ENCODE measurements at places on chromosomes 3 and 15. TPM values are rescaled to one million over a fixed set of nuclear protein-coding genes. Genes with fewer than 3 reads are reported as not detected.

GRCh38 chr3:152269831-152270734 is 1.4 kb downstream of the MBNL1 start:
- DNase-seq, result no peak

Gene CTXN2
- 0.18 TPM for total RNA-seq

- no peak for DNase-seq
Measured at GRCh38 chr15:31021067-31021665, 29.7 kb upstream of the MTMR10 start.

- DNase-seq, result no peak
Measured at GRCh38 chr15:98914626-98915025, 93.0 kb downstream of the PGPEP1L start.

DNA sequence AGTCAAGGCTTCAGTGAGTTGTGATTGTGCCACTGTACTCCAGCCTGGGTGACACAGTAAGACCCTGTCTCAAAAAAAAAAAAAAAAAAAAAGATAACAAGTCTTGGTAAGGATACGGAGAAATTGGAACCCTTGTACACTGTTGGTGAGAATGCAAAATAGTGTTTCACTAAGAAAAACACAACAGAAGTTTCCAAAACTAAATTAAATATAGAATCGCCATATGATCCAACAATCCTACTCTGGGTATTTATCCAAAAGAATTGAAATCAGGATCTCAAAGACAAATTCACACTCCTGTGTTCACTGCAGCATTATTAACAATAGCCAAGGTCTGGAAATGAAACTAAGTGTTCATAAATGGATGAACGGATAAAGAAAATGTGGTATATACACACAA is 149.4 kb downstream of the ERC2 start:
- no peak for DNase-seq

Gene LIPH
- not detected for total RNA-seq

Gene OSBPL10
- total RNA-seq, result 18.7 TPM

- DNase-seq, result no peak
Measured at GRCh38 chr15:23038726-23039142, 635 bp downstream of the TUBGCP5 start.

DNA sequence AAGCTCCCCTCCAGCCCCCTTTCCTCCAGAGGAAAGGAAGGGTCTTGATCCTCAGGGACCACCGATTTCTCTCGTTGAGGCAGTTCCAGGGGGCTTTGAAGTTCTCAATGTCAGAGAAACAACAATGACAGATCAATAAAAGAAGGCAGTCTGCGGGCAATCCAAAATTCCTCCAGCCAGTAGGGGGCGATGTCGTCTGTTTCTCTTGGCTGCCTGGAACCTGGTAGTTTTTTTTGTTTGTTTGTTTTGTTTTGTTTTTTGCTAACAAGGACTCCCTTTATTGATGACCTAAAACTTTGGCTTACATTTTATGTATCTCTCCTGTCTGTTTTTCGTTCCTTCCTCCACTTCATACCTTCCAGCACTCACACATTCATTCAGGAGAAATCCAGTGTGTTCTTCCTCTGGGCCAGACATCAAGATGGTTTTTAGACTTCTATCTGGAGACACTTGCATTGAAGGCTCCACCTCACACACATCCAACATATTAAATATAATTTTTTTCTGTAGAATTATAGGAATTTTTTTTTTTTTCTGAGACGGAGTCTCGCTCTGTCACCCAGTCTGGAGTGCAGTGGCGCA is 276.6 kb downstream of the RPLP1 start:
- DNase-seq, result peak; percentile 68

GRCh38 chr3:14440531-14441239 is 38.3 kb downstream of the SLC6A6 start:
- peak; percentile 31 for DNase-seq

Gene ATR
- 27.5 TPM for total RNA-seq
